ENCODE measurements at places on chromosomes 2 and 18. TPM values are rescaled to one million over a fixed set of nuclear protein-coding genes. Genes with fewer than 3 reads are reported as not detected.

DNA sequence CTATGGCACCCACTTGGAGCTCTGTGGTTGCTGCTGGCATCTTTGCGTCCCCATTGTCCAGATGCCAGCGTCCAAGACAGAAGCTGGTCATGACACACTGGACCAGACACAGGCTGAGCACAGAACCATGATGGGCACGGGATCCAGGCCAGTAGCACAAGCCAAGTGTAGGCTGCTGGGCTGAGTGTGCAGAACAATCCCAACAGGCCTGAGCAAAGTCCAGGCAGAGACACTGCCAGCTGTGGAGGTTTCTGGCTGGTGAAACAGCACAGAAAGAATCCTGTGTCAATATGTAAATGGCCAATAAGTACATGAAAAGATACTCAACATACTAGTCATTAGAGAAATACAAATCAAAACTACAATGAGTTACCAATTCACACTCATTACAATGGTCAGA lies 705.4 kb downstream of the METTL4 start:
- DNase-seq, result no peak

Gene SF3B6
- 71.2 TPM for total RNA-seq

Gene SCG2
- total RNA-seq, result not detected

Gene LYPD6B
- not detected for total RNA-seq

Gene PDE1A
- total RNA-seq, result not detected

GRCh38 chr2:134539981-134540380 lies 178.8 kb downstream of the TMEM163 start:
- DNase-seq, result no peak

Gene CIAO1
- total RNA-seq, result 68.2 TPM

- no peak for DNase-seq
Measured at GRCh38 chr2:195574312-195574711, 82.7 kb upstream of the SLC39A10 start.

Gene MTCL1
- total RNA-seq, result 0.43 TPM

Gene PLB1
- total RNA-seq, result 0.30 TPM

DNA sequence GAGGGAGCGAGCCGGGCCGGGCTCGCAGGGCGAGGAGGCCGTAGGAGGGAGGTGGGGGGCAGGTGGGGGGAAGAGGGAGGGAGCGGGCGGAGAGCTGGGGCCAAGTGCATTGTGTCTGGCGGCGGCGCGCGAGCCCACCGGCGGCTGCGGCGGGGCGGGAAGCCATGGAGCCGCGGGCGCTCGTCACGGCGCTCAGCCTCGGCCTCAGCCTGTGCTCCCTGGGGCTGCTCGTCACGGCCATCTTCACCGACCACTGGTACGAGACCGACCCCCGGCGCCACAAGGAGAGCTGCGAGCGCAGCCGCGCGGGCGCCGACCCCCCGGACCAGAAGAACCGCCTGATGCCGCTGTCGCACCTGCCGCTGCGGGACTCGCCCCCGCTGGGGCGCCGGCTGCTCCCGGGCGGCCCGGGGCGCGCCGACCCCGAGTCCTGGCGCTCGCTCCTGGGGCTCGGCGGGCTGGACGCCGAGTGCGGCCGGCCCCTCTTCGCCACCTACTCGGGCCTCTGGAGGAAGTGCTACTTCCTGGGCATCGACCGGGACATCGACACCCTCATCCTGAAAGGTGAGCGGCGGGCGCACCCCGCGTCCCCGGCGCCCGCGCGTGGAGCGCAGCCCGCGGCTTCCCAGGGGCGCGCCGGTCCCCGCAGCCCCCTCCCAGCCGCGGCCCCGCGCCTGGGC lies at the start of gene TMEM178A:
Gene TMEM178A (plus strand): TSS at position 107 of the 680 bp plus-strand sequence. CDS start 58 bp downstream, at position 165.
- DNase-seq, result peak; percentile 43

DNA sequence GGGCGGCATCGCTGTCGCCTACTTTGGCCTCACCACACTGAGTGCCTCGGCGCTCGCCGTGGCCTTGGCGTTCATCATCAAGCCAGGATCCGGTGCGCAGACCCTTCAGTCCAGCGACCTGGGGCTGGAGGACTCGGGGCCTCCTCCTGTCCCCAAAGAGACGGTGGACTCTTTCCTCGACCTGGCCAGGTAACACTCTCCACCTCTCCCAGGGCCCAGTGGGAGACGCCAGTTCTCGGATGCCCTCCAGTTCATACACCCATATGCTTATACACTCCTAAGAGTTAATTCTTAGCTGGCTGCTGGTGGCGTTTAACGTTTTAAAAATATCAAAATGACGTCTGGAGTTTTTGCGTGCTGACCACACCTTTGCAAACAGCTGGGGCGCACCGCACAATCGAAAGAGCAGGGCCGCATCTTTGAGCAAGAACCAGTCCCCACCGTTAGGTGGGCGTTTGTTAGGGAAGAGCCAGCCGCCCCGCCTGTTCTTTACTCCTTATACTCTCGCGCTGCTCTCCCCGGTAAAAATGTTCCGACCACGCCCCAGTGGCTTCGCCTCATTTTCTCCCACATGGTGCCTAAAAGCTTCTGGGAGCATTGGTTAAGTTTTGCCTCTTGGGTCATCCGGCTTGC lies 899 bp downstream of the SLC1A4 start:
- peak; percentile 37 for DNase-seq

DNA sequence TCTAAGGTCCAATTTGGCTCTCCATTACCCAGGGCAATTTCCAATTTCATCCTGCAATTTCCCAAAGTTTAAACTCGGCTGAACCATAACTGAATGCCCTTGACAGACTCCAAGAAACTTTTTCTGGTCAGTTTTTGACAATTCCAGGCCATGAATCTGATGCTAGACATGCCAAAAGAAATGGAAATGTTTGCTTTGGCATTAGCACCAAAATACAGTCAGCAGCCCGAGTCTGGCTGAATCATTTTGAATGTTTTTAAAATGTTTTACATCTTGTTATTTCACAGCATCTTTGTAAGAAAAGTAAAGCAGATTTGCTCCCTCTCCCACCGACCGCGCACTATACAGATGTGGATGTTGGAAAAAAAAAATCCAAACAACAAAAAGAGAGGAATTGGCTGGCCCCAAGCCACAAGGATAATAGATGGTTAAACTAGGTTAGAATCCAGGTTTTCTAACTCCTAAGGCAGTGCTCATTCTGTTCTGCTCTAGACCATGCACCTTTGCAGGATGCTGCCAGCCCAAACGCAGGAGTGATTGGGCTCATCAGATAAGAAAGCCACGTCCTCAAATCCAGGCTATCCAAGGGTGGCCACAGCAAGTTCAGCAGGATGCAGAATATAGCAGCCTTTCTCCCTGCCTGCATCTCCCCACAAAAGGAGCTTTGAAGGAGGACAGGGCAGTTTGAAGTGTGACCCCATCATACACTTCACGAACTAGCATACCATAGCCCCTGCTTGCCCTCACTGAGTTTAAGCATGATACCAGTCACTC lies 167.5 kb downstream of the ALK start:
- no peak for DNase-seq

DNA sequence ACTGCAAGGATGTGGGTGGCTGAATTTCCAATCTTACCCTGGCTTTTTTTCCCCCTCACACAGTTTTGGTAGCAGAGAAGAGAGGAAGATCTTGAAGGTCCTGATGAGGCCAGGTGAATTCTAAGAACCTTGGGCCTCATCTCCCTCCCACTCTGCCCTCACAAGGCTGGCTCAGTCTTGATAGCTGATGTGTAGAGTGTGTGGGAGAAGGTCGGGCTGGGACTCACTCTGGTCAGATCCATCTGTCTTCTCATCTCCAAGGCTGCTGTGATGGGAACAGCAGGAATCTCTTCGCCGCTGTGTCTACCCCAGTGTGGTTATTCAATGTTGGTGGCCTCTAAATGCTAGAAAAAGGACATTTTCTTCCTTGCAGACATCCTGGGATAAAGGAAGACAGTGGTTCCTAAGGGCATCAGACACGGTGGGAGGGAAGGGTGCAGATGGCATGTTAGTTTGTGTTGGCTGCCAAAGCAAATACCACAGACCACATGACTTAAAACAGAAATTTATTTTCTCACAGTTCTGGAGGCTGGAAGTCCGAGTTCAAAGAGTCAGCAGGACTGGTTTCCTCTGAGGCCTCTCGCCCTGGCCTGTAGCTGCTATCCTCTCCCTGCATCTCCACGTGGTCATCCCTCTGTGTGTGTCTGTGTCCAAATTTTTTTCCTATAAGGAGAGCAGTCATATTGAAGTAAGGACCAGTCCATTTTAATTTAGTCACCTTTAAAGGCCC lies 37.6 kb upstream of the MGAT4A start:
- DNase-seq, result no peak

DNA sequence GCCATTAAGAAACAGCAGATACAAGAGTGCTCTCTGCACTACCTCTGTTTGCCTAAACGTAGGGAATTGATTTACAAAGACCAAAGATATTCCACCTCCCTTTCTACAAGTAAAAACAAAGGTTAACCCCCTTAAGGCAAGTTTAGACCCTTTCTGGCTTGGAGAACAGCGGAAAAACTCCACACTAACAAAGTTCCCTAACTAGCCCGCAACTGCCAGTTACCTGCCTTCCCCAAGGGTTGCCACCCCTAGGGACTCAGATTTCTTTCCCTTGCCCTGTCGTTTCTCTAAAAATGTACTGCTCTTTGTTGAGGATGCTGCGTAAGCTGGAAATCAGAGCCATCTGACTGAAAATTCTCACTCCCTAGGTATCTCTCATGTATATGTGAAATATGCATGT lies 627.5 kb upstream of the SOX11 start:
- DNase-seq, result no peak

- no peak for DNase-seq
Measured at GRCh38 chr18:56139372-56139771, 499.0 kb downstream of the TXNL1 start.

DNA sequence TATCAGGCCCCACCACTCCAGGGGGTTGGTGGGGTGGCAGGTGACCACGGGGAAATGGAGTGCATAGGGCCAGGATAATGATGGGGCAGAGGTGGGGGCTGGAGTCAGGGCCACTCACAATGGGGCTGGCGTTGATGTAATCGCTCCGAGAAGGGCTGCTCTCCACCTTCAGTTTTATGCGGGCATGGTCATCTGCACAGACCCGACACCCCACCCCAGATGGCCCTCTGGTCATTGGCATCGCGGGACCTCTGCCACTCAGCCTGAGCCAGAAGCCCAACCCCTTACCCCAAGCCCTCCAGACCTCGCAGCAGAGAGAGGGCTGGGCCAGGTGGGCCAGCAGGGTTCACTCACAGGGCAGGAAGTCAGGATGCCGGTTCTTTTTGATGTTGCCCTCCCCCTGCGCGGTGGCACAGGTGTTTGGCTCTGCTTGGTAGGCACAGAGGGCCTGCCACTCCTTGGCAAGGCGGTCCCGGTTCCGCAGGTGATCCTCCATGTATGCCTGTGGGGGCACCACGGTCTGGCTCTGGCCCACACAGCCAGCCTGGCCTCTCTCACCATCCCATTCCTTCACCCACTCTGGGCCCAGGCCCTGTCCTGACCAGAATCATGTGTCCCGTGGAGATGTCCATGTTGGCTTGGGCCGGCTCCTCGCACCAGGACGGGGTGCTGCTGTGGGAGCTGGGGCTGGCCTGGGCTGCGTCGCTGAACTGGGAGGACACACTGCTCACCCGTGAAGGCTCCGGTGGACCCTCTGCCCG lies 12.4 kb downstream of the PTPRN start:
- no peak for DNase-seq

Gene BUB1
- 89.3 TPM for total RNA-seq

- no peak for DNase-seq
Measured at GRCh38 chr2:100782380-100782878, 37.5 kb upstream of the NPAS2 start.

GRCh38 chr2:206616151-206616550 lies 26.1 kb upstream of the FAM237A start:
- no peak for DNase-seq

- DNase-seq, result no peak
Measured at GRCh38 chr2:197604117-197604860, 71.1 kb downstream of the RFTN2 start.

Gene MYO1B
- 3.2 TPM for total RNA-seq

Gene EMX1
- total RNA-seq, result not detected

- no peak for DNase-seq
Measured at GRCh38 chr2:47069628-47070154, 85.4 kb downstream of the STPG4 start.

- DNase-seq, result no peak
Measured at GRCh38 chr2:231780123-231780908, 766 bp downstream of the PDE6D start.

DNA sequence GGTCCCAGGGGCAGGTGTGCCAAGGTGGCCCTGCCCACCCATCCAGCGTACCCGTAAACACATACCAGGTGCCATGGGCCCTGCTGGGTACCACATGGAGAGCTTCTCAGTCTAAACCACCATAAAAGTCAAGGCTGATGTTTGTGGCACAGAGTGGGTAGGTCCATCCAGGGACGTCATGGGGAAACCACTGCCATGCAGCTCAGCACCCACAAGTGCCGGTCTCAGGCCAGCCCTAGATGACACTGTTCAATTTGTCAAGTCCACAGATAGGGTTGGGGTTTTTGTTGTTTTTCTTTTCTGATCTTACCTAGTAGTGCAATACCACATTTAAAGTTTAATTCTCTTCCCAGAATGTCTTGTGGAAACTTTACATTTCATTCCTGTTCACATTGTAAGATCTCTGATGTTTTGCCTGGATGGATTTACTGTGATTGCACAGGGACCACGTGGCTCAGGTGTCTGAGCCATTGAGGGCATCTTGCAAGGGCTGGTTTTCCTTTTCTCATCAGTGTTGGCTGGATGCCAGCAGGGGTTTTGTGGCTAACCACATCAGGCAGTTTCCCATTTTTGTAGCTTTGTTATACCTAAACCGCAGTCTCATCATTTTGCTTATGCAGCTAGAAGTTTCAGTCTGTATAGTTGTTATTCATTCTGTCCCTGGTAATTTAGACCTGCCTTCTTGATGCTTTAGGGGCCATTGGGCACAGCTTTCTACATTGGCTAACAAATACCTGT lies 64.7 kb downstream of the STK25 start:
- peak; percentile 85 for DNase-seq

Gene CACNB4
- 0.71 TPM for total RNA-seq

GRCh38 chr2:203683932-203684556 lies 22.4 kb upstream of the CD28 start:
- no peak for DNase-seq

GRCh38 chr2:95667480-95667879 lies 75.7 kb downstream of the TRIM43 start:
- no peak for DNase-seq

- no peak for DNase-seq
Measured at GRCh38 chr18:48222118-48222517, 187.1 kb downstream of the ZBTB7C start.

DNA sequence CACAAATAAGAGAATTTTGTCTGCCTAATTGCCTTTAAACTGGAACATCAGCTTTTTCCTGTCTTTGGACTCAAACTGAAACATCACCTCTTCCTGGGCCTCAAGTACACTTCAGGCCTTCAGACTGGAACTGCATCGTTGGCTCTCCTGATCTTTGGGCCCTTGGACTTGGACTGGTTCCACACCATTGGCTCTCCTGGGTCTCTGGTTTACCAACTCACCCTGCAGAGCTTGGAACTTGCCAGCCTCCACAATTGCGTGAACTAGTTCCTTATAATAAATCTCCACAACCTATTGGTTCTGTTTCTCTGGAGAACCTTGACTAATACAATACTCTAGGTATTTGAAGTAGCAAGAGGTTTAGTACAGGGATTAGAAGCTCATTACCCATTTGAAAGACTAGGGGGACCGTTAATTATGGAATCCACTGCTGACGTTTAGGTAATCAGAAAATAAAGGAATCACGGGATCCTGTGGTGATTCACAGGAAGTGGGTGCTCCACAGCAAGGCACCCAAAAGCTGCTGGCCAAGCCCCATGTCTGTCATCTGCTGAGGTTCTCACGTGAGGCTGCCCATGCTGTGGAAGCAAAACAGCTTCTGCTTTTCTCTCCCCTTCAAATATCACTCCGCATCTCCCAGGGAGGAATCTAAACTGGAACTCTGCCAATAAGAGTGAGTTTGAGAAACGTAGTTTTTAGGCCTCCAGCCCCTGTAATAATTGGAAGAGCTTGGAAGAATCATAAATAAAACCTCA lies 20.0 kb upstream of the SGPP2 start:
- DNase-seq, result no peak

Gene ZNF385B
- total RNA-seq, result not detected

- no peak for DNase-seq
Measured at GRCh38 chr2:171798156-171798820, 95.8 kb downstream of the SLC25A12 start.
